ENCODE measurements at places on chromosomes 3 and 15.

- no peak for DNase-seq
Observed at GRCh38 chr3:170752571-170753155, 117.3 kb downstream of the RPL22L1 start.

DNA sequence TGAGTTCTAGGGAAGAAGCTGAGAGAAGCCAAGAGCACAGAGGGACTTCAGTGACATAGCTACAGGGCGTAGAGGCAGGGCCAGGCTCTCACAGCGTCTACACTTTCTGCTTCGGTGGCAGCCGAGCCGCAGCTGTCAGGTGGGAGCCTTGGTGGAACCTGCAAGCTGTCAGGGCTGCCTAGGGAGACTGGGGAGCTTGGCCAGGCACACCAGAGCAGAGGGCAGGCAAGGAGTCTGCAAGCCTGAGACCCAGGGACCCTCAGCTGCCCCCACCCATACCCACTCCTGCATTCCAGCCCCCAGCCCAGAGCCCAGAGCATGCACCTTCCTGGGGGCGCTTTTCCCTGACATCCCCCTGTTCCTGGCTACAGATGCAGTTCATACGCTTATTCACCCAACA, 13.4 kb upstream of the KLF15 start:
- DNase-seq = no peak

DNA sequence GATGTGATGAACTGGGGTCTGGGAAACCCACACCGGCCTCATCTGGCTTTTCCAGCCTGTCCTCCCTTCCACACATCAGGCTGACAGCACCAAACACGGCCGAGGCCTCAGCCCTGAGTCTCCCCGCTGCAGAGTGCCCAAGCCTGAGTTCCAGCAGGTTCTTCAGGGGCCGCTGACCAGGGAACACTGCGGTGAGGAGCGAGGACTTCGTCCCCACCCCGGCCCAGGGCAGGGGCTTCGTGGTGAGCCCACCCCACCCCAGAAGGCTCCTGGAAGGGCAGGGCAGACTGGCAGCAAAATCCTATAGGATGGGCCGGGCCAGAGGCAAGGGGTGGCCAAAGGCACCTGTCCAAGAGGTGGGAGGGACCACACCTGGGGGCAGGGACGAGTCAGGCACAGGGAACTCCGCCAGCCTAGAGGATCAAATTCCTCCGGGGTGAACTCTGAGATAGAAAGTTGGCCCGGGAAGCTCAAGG, at the start of gene SLC51A:
Gene SLC51A, plus strand, starts transcription at position 446 of the 476 bp plus-strand sequence. CDS start 179 bp downstream, outside the sequence.
- DNase-seq = no peak

GRCh38 chr3:141379250-141379966, 11.1 kb downstream of the ZBTB38 start:
- DNase-seq = no peak

DNA sequence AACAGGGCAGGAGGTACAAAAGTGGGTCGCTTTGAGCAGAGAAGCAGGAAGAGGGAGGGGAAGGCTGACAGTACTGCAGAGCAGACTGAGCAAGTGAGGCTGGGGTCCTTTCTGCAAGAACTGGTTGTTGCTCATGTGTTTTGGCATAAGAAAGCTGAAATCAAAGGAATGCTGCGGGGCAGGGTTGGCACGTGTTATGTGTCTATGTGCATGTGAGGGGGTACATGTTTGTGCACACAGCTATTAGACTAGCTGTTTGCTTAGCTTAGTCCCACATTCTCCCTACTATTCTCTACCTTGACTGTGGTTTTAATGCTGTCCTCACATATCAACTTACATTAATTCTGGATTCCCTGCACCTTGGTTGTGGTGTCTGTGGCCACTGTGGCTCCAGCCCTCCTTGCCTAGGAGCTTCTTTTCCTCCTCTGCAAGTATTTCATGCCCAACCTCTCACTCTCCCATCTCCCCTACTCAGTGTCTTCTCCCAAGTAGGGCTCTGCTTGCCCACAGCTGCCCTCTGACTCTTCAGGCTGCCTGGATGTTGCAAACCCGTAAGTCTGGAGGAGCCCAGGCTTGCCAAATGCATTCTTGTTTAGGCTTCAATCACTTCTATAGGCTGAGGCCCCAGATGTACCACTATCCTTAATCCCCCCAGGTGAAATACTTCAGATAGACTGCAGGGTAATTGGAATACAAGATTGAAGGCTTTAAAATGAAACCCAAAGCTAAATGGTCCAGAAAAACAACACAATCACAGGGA, 4.8 kb downstream of the TAGLN3 start:
- DNase-seq = no peak

GRCh38 chr3:157065201-157065600, 94.7 kb downstream of the CCNL1 start:
- no peak for DNase-seq

- DNase-seq = peak; percentile 96
Observed at GRCh38 chr3:52062505-52062904, 6.1 kb upstream of the DUSP7 start.

- peak; percentile 84 for DNase-seq
Observed at GRCh38 chr15:90191794-90192509, 9.2 kb upstream of the SEMA4B start.

DNA sequence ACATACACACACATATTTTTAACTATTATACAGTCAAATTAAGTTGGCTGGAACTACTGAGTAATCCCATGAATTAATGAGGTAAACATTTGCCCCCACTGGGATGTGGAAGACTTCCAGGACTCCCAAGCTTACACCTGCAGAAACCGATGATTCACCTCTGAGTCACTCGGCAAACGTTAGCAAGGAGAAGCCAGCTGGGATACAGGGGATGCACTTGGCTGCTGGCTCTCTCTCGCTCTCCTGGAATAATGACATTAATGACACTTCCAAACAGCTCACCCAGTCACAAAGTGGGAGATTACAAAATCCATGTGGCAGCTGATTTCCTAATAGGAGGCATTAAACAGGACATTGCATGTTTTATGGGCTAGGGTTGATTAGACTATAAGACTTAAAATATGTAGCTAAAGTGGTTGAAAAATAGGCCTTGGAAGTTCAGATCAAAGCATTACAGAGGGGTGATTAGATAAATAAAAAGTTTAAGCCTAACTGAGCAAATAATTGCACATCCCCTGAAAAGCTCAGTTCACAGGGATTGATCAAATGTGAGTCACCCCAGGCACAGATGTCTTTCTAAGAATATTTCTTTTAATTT, 500.9 kb downstream of the SOX2 start:
- peak; percentile 41 for DNase-seq

DNA sequence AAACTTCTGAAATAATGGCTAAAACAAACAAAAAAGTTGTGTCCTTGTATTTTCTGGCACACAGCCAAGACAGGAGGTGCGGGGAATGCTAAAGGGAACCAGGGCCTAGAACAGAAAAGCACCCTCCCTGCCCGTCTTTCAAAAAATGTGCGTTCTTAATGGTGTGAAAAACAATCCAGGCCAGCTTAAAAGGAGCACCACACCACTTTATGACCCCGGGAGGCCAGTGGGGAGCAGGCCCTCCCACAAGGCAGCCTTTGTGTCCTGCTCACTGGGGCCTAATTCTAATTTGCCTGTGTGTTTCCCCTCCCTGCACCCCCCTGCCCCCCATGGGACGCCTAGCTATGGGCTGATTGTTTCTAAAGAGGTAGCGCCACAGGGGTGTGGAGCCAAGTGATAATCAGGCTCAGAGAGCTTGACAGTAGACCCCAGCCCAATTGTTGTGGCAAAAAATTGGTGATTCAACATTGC, 181.4 kb downstream of the GREM1 start:
- no peak for DNase-seq

DNA sequence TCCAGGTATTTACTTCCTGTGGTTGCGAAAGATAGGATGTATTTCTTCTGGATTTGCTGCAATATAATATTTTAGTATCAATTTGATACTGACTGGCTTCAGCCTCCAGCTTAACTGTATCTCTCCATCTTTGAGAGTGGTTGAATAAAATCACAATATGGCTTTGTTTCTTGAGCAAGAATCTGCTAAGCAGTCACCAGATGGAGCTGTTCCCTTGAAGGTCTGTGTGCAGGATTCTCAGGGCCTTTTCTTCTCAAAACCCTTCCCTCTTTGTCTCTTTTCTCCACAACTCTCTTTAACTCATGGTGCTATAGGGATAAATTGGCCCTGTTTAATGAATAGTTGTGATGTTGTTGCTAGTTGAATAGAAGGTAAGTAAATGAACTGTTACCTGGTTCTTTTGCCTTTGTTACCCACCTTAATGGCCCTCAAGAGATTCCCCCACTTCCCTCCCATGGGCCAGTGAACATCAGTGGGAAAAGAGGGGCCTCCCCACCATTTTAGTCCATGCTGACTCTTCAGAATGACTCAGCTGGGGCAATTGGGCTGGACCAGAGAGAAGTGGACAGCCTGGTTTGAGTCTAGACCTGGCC, 34.8 kb upstream of the RAB6B start:
- DNase-seq = peak; percentile 90

GRCh38 chr3:48684480-48685143, 1.1 kb downstream of the NCKIPSD start:
- DNase-seq = no peak

- no peak for DNase-seq
Observed at GRCh38 chr3:13120289-13120927, 47.2 kb upstream of the IQSEC1 start.

GRCh38 chr3:124768812-124769211, 38.6 kb downstream of the UMPS start:
- no peak for DNase-seq

DNA sequence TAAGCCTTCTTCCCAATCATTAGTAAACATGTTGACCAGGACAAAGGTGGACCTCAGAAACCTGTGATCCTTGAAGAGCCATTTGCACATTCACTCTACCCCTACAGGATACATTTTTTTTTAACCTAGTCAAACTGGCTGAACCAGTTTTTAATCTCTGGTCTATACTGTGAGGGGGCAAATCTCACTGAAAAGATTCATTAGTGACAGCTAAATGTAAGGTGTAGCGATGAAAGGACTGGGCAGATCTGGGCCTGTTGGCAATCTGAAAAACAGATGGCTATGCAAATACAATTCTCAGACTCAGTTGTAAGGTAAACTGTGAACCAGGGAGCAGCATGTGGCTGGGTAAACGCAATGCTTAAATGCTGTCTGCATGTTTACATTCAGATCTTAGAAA, 75.6 kb upstream of the SNTN start:
- no peak for DNase-seq

GRCh38 chr3:36561601-36562000, 181.3 kb downstream of the STAC start:
- no peak for DNase-seq

DNA sequence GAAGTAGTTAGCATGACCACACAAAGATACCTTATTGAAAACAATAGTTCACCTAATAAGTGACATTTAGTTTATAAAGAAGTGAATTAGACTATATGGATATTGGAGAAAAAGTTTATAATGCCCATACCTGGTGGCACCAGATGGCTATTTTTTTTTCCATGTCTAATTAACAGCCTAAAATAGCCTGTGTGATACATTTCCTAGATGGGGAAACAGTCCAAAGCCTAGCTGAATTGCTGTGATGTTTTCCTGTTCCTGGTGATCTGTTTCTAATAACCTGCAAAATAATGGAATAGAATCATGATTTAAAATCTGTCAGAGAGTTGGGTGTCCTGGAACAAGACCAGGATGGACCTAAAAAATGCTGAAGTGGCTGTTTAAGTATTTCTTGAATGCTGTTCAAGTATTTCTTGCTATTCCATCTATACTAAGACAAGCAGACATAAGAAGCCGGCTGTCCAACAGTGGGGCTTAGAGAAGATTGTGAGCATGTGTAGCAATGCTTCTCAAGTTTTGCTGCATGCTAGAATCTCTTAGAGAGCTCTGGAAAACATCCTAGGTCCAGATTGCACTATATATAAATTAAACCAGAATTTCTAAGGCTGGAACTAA, 31.3 kb downstream of the LRRC3B start:
- DNase-seq = no peak

DNA sequence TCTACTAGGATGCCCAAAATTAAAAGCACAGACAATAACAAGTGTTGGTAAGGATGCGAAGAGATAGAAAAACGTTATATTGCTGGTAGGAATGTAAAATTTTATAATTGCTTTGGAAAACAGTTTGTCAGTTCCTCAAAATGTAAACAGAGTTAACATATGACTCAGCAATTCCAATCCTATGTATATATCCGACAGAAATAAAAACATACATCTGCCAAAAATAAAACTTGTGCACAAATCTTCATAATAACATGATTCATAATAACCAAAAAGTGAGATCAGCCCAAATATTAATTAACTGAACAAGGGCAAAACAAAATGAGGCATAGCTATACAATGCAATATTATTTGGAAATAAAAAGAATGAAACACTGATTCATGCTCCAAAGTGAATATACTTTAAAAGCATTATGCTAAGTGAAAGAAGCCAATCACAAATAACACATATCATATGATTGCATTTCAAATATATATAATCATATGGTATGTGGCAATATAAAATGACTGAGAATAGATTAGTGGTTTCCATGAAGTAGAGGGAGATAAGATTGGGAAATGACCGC, 609.3 kb downstream of the IGSF11 start:
- DNase-seq = no peak

GRCh38 chr3:56988458-56989168, 71.9 kb upstream of the SPATA12 start:
- peak; percentile 88 for DNase-seq

GRCh38 chr3:48612309-48612708, 2.9 kb upstream of the UQCRC1 start:
- DNase-seq = no peak
